ENCODE measurements at places on chromosomes 1 and 21.

GRCh38 chr1:227735539-227736285 lies 477 bp downstream of the SNAP47 start:
- no peak for DNase-seq

DNA sequence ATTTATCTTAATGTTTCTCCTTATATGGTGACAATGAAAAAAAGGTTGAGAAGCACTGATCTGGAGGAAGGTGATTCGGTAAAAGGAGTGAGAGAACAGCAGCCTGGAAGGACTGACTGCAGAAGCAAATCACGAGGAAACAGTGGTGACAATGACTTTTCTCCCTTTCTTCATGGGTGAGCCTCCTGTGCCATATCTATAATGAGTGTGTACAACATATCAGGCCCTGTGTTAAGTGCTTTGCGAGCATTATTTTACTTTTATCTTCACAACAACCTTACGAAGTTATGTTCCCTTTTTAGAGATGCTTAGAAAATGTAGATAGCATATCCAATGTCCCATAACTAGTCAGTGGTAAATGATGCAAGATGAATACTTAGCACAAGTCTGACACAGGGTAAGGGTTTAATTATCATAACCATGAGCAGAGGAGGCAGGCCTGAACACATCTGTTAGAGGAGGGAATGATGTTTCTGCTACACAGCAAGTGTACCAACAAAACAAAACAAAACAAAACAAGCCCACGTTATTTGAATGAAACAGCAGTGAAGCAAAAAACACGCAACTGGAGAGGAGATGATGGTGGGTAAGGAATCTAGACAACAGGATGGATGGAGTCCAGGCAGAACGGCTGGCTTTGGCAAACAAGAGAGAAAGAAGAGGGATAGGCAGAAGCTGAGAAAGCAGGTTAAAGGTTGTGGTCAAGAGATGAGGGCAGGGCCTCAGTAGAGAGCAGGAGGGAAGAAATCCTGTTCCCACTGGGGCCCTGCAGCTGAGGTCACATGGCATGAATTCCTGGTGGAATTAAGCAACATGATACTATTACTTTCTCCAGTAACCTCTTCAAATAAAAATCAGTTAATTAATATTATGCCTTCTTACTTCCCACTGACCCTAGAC lies 29.6 kb downstream of the GNG12 start:
- no peak for DNase-seq

DNA sequence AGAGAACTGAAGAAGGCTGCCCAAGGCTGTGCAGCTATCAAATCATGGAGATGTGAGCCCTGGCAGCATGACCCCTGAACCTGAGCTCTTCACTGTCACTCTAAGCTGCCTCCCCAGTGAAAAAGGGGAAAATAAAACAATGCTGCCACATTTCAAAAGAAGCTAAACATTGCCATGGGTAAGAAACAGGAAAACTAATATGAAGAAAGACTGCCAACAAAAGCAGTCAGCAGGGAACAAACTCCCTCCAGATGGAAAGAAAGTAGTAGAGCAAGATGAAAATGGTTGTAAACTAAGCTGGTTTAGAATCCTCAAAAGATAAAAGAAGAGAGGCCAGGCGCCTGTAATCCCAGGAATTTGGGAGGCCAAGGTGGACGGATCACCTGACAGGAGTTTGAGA lies 36.2 kb upstream of the CSF1 start:
- DNase-seq = no peak

DNA sequence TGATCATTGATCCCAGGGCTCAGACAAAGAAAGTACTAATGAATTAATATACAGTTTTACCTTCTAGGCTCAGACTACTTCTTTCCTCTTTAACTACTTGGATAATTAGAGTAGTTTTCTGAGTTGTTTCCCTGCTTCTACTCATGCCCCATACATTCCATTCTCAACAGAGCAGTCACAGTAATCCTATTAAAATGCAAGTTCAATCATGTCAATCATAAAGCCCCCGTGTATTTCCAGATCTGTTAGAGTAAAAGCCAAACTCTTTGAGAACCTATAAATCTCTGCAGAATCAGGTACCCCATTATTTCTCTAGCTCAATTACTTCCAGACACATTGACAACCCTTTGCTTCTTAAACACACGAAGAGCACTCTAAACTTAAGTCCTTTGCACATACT lies 242.1 kb upstream of the PRMT6 start:
- no peak for DNase-seq

DNA sequence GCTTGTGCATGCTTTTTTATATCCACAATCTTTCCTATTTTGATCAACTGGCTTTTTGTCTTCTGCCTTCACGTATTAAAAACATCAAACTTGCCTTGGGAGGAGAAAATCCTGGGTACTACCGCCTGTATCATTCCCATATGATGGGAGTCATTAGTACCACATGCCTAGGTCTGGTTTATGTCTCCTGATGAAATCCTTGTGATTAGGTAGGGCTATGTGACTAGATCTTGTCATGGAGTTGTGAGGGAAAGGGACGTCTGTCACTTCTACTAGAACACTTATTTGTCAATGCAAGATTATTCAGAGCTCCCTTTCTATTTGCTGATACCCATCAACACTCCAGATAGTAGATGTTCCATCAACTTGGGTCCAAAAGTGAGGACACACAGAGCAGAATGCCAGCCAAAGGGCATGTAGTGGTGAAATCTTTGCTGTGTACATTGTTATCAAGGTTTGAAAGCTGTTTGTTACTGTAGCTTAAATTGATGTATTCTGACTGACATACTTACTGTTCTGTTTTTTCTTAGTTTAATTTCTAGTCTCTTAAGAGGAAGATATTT lies 621.8 kb upstream of the NR5A2 start:
- no peak for DNase-seq

DNA sequence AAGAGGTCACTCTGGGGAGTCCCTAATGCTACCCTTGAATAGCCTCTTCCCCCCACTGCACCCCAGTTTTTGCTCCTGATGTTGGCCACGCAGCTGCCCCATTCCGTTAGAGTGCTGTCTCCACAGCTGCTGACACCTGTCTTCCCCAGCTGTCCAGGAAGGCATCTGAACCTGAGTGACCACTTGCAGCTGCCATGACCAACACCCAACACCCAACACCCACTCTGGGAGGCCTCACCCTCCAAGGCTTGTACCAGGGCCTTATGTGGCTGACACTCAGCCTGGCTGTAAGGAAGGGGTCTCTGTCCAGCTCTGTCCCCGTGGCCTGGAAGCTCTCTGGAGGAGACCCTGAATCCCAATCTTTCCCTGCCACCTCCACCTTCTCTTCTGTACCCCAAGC lies 26.7 kb upstream of the LDLRAP1 start:
- no peak for DNase-seq

GRCh38 chr1:230537456-230537855 lies 104.8 kb upstream of the COG2 start:
- no peak for DNase-seq

GRCh38 chr1:3038113-3038551 lies 16.9 kb downstream of the ACTRT2 start:
- DNase-seq = no peak

DNA sequence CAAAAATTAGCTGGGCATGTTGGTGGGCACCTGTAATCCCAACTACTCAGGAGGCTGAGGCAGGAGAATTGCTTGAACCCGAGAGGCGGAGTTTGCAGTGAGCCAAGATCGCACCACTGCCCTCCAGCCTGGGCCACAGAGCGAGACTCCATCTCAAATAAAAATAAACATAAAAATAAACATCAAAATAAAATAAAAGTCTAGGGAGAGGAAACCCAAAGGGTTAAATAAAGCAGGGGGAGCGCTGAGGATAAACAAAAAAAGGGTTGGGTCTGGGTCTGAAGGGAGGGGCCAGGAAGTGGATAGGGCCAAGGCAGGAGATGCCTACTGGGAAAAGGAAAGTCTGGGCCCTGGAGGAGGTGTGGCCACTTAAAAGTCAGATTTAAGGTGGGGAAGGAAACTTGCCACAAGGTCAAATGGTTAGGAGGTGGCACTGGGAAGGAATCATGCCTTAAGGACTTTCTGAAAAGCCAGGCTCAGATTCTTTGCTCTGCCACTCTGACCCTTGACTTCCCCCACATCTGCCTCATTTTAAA lies 150.0 kb downstream of the ADSS2 start:
- DNase-seq = no peak

DNA sequence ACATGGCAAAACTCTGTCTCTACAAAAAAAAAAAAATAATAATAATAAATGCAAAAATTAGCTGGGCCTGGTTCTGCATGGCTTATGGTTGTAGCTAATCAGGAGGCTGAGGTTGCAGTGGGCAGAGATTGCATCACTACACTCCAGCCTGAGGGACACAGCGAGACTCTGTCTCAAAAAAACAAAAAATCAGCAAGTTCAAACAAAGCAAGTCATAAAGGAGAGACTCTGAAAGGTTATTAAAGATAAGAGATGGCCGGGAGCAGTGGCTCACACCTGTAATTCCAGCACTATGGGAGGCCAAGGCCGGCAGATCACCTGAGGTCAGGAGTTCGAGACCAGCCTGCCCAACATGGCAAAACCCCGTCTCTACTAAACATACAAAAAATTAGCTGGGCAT lies 28.8 kb downstream of the COP1 start:
- no peak for DNase-seq

GRCh38 chr1:22878626-22879025 lies 94.0 kb downstream of the LACTBL1 start:
- DNase-seq = no peak

- DNase-seq = peak; percentile 97
Observed at GRCh38 chr1:158177700-158178450, 2.8 kb upstream of the CD1D start.

DNA sequence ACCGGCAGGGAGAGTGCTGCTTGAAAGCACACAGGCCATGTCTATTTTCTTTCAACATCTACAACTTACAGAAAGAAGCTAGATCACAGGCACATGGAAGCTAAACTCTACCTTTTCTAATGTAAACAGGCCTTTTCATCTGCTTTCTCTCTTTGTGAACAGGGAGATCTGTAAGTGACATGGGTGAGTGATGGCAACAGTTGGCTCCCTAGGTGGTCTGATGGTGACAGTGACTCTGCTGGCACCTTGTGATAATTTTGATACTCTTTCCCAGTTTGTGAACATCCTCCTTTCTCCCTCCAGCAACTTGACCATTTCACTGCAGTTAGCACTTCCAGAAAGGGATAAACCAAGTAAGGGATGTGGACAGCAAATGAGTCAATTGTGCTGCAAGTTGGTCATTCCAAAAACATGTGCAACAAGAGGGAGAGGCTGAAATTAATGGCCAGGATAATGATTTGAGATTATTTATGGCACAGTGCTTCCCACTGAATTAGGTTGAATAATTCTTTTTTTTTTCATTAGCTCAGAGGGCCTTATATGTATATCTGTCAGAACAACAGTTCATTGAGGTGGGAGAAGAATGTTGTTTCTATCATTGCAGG lies 89.5 kb downstream of the XCL2 start:
- no peak for DNase-seq

DNA sequence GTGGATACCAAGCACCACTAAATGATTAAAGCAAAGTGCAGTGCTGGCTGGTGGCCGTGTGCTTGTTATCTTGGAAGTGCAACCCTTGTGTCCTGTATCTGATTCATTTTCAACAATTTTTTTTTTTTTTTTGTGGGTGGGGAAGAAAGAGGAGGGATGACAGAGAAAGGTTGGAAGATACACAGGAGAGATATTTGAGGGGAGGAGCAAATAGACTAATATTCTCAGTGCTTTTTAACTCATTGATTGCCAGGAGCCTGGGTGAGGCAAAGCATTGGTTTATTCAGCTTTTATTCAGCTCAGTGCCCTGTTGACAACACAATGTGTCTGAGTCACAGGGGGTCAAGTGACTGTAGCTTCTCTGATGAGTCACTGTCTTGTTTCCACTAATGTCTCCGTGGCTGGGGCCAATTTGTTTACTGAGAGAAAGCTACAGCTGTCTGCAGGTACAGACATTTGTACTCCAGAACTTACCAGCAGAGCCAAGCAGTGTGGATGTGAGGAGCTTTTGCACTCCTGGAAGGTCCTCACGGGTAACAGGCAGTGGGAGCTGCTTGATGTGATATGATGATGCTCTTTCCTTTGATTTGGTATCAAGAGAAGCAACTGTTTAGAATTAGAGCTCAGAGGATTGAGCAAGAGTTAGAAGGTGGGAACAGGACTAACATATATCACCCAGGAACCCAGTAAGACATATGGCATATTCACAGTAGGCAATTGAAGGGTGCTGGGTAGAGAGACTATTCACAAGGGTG lies 23.6 kb upstream of the DNM3 start:
- DNase-seq = no peak

- peak; percentile 37 for DNase-seq
Observed at GRCh38 chr1:154546264-154547063, 12.0 kb downstream of the UBE2Q1 start.

GRCh38 chr1:44884746-44885145 lies 41.7 kb upstream of the PTCH2 start:
- peak; percentile 21 for DNase-seq

- DNase-seq = no peak
Observed at GRCh38 chr1:40592107-40592803, 60.8 kb downstream of the ZNF684 start.

DNA sequence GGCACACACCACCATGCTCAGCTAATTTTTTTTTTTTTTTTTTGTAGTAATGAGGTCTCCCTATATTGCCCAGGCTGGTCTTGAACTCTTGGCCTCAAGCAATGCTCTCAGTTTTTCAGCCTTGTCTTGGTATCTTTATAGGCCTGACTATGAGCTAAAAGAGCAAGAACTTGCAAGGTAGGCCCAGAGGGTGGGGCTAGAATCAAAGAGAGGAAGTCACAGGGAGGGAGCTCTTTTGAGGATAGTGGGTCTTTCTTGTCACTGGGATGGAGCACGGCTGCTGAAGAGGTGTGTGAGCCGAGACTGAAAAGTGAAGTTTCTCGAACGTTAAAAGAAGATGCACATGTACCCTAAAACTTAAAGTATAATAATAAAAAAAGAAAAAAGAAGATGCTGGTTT lies 260.0 kb upstream of the BEND5 start:
- no peak for DNase-seq

- DNase-seq = no peak
Observed at GRCh38 chr1:225508538-225509375, 80.9 kb upstream of the LBR start.

DNA sequence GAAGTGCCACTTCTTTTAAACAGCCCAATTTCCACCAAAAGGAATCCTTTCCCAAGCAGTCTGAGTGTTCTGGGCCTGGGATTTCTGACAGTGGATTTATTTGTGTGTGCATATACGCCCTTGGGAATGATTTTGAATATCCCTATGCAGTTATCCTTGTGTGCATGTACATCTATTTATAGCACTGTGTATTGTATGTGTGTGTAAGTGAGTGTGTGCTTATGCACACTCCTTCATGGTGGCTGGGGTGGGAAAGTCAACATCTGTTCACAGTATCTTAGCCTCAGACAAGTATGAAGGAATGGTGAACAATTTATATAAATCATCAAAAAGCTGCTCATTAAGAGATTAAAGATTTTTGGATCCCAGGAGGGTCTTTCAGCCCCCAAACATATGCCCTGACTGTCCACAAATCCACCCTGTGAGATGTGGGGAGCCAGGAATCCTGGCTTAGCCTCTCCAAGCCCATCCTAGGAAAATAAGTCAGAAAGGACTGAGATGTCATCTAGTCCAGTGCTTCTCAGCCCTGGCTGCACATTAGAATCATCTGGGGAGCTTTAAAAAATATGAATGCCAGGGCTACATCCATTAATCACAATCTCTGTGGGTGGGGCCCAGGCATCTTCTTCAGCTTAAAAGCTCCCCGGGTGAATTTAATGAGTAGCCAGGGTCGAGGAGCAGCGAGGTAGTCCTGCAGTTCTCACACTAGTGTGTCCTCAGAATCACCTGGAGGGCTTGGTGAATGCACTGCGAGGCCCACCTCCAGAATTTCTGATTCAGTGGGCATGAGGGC lies 101.4 kb downstream of the PLXNA2 start:
- DNase-seq = no peak

Measured in left ventricle myocardium inferior (tissue), 1 donor.